ENCODE measurements at places on chromosomes 11 and 22.

GRCh38 chr22:45328822-45329529 is 19.2 kb downstream of the FAM118A start:
- no peak for DNase-seq

GRCh38 chr11:91396236-91397133 is 828.1 kb upstream of the FAT3 start:
- DNase-seq, result no peak

- DNase-seq, result peak; percentile 46
Measured at GRCh38 chr11:2399488-2400068, 972 bp upstream of the TSSC4 start.

DNA sequence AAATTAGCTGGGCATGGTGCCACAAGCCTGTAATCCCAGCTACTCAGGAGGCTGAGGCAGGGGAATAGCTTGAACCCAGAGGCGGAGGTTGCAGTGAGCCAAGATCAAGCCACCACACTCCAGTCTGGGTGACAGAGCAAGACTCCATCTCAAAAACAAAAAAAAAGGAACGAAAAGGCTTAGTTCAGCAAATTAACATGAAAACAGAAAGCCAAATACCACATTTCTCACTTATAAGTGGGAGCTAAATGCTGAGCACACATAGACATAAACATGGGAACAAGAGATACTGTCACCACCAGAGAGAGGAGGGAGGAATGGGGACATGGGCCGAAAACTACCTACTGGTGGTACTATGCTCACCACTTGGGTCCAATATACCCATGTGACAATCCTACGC is 38.6 kb downstream of the SCGB1A1 start:
- no peak for DNase-seq

DNA sequence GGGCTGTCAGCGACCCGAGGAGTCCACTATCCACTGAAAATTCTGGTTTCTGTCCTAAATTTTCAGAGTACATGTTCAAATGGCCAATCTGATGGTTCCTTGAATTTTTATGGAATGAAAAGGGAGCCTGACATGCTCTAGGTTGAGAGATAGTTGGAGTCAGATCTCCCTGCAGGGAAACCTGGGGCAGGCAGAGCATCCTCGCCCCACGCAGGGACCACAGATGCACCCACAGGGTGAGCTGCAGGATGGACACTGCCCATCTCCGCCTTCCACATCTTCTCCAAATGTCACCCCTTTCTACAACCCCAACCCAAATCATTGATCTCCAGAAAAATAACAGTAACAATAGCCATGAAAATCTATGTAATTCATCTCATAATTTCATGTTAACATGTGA is 114.2 kb upstream of the IGLL5 start:
- no peak for DNase-seq

DNA sequence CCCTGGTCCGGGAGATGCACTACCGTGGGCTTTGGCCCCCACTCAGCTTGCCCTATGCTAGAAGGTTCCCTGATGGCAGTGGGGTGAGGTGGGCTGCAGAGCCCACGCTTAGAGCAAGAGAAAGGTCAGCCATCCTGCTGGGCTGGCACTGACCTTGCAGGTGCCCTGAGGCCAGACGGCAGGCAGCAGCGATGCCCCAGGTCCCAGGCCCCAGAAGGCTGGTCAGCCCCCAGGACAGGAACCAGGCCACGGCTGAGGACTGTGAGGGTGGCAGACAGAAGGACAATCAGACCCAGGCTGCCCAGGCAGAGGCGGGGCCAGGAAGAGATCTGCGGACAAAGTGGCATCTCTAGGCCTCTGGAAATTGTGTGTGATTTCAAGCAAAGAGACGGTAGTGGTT is 231.7 kb downstream of the CTTN start:
- DNase-seq, result no peak

DNA sequence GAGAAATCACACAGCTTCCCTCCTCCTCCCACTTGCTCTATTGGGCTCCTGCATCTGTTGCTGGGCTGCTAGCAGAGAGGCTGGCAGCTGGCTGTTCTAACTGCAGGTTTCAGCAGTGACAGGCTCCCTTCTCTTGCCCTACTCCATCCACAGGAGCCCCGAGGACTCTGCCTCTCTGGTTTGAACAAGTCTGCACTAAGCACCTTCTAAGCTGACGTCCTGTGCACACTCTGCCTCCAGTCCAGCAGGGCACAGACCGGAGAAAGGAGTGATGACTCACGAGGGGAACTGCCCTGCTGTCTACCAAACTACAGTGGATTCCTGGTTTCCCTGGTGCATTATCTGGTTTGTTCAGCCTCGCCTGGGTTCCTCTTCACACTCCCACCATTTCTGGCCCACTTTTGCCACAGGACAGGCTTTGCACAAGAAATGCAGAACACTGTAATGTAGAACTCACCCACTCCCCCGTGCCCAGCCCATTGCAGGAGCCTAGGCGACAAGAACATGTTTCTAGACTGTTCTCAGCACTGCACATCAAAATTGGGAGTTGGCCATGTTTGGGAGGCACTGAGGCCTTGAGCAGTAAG is 26.0 kb downstream of the IL10RA start:
- DNase-seq, result no peak

GRCh38 chr11:43738600-43739409 is 58.3 kb downstream of the HSD17B12 start:
- DNase-seq, result peak; percentile 38

- peak; percentile 93 for DNase-seq
Measured at GRCh38 chr11:120013325-120014250, 124.3 kb downstream of the TRIM29 start.

GRCh38 chr11:71083105-71083504 is 169.3 kb downstream of the SHANK2 start:
- no peak for DNase-seq

DNA sequence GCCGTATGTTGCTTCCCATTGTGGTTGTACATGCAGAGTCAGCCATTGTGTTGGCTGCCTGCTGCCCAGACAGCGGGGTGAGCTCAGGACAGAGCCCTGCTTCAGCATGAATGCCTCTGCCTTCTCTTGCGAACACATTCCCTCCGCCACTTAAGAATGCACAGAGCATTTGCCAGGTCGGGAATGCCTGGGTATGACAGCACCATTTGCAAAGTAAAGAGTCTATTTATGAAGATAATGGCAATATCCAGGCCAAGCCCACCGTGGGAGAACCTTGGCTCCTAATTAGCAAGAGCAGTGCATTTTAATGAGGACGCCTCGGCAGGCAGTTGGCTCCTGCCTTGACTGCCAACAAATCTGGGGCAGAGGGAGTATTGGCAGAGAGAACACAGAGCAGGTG is 62.5 kb upstream of the SORL1 start:
- peak; percentile 55 for DNase-seq

DNA sequence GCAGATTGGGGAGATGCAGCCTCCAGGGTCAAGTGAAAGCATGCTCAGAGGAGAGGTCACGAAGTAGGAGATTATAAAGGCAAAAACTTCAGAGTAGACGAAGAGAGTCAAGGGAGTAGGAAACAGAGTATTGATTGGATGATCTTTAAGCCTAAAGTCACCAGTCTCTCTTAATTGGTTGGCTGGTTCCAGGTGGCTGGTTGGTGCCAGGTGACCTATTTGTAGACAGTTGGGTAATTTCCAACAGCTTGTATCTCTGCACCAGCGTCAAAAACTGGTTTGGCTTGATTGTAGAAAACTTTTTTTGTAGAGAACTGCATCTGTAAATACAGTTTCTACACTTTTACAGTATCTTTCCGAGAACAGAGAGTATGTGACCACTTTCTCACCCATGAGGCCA is 75.7 kb upstream of the CCDC90B start:
- no peak for DNase-seq

GRCh38 chr11:334264-334994 is 13.8 kb upstream of the IFITM3 start:
- DNase-seq, result peak; percentile 87

DNA sequence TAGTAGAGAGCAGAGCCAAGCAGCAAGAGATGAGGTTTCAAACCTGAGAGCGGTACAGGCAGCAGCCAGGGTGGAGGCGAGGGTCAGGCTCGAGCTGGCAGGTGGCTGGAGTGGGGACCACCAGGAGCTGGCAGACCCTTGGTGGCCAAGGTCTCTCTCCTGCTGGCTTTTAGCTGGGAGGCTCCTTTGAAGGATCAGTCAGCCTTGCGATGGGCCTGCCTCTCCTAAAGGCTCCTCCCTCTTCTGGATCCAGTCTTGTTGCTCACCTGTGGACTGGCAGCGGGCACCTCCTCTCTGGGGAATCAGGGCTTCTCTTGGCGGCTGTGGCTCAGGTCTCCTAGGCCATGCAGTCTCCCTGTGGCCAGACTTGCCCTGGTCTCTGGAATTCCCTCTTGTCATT is 24.8 kb downstream of the TPST2 start:
- DNase-seq, result no peak

DNA sequence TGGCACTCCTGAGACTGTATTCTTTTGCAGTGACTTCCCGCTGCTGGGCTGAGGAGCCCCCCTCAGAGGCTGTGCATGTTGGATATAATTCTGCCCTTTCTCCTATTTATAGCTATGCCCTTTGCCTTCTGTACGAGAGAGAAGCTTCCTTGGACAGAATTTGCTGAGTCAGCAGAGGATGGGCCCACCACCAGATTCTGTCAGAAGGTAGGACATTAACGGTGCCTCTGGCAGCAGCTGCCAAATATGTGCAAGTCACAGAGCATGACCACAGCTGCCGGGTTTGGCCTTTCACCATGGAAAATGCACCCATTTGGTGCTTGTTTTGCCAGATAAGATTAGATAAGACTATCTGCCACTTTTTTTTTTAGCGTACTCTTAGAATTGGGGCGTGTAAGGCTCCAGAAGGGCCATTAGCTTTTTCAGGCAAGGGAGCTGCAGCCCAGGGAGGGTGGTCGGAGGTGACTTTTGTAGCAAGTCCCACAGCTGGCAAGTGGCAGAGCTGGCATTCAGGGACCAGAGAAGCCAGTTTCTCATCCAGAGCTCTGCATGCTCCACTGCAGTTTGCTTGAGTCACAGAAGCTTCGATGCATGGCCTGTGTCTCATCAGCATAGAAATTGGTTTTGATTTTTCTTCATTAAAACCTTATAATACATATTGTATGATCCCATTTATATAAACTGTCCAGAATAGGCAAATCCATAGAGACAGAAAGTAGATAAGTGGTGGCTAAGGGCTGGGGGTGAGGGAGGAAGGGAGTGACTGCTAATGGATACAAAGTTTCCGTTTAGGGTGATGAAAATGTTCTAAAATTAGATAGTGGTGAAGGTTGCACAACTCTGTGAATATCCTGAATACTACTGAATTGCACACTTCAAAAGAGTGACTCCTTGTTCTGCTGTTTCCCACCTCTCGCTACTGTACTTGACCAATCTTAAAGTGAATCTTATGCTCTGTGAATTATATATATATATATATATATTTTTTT is 15.8 kb downstream of the UPB1 start:
- DNase-seq, result no peak

- no peak for DNase-seq
Measured at GRCh38 chr11:45275828-45276227, 10.3 kb downstream of the SYT13 start.

- peak; percentile 70 for DNase-seq
Measured at GRCh38 chr11:64742889-64743590, 902 bp downstream of the RASGRP2 start.

DNA sequence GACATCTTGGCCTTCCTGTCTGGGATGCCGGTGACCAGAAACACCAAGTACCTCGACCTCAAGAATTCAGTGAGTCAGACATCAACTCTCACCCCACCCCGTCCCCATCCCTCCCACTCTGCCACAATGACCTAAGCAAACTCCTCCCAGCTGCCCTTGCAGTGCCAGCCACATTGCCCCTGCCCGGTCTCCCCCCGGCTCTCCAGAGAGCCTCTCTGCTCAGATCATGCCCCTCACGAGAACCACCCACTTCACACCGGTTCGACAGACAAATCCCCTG is 23.6 kb upstream of the MYRF start:
- no peak for DNase-seq

DNA sequence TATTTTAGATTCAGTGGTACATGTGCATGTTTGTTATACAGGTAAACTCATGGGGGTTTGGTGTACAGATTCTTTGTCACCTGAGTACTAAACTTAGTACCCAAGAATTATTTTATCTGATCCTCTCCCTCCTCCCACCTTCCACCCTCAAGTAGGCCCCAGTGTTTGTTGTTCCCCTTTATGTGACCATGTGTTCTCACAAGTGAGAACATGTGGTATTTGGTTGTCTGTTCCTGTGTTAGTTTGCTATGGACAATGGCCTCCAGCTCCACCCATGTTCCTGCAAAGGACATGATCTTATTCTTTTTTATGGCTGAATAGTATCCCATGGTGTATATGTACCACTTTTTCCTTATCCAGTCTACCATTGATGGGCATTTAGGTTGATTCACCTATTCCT is 6.8 kb downstream of the SMIM38 start:
- no peak for DNase-seq

DNA sequence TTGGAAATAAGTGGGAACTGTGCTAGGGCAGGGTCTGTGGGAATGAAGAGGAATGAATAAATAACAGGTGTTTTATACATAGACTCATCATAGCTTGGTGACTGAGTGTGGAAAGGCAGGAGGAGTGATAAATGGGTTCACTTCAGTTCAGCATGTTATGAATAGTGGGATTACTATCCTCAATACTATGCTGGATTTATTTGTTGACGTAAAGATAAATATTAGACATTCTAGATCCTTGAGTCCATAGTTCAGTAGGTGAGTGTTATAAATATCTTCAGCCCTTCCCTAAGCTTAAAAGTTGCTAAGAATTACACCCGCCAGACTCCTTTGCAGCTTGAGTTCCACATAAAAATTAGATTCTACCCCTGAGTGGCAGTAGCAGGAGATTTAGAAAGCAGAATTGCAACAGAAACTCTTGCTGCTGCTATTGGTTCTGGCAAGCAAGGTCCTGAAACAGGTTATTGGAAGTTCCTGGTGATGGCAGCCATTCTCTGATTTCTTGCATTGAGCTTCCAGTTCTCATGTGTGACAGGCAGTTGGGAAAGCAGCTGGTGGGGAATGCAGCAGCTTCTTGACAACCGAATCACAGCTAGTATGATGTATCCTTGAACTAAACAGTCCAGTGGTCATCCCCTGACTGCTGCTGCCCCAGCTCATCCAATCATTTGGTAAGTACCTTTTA is 1558.9 kb downstream of the FAM181B start:
- DNase-seq, result no peak

GRCh38 chr11:7307836-7308235 is 56.1 kb downstream of the SYT9 start:
- DNase-seq, result no peak

DNA sequence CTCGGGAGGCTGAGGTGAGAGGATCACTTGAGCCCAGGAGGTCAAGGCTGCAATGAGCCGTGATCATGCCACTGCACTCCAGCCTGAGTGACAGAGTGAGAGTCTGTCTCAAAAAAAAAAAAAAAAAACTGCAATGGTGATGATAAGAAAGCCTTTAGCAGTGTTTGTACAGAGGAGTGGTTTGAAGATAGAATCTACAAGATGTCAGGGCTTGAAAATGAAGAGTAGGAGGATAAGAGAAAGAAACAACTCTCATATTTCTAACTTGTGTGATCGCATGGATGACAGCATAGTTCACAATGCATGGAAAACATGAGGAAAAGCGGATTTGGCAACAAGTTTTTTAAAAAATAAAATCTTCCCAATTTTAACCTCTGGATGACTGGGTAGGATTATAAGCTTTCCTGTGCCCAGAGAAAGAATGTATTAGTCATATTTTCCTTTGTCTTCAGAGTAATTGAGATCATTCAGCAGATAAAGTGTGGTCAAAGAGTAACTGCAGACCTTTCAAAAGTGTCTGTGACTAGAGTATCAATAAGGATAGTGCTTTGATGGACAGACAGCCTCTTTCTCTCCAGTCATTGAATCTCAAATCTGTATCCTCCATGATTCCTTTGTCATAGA is 328.1 kb downstream of the CASP12 start:
- no peak for DNase-seq

Measured in GM23338 (cell line).